Suprapubic skin (tissue), 4 donors: ENCODE measurements at places on chromosomes 2 and 18. TPM values are rescaled to one million over a fixed set of nuclear protein-coding genes. Genes with fewer than 3 reads are reported as not detected.

DNA sequence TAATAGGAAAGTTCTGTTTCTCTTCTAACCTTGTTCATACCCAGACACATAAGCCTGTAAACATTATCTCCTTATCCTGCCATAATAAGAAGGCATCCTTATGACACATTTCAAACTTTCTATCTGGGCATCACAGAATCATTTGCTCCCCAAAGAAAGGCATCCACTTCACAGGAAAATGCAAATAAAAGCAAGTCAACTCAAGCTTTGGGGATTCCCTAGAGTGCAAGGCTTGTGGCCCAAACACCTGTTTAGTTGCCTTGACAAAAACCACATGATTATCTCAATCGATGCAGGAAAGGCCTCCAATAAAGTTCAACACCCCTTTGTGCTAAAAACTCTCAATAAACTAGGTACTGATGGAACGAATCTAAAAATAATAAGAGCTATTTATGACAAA is 195.7 kb upstream of the GALNT5 start:
- DNase-seq: no peak

DNA sequence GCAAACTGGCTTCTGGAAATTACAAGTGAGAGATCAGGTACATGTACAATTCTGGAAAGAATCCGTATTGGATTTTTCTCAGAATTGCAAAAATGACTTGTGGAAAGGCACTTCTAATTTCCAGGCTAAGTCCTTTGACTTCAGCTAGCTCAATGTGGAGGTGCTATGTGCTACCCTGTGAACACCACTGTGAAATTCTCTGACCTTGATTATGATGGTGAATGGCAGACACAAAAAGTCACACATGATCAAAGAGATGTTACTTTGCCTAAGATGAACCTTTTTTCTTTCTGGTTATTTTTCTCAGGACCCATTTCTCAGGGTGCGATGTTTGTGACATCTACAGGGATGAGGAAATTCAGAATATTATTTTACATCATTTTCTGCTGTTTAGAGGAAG is 856.6 kb upstream of the VRK2 start:
- DNase-seq: no peak

- DNase-seq: no peak
Measured at GRCh38 chr2:102042196-102043081, 50.7 kb downstream of the IL1R2 start.

GRCh38 chr2:20130160-20130560 is 78.7 kb upstream of the LAPTM4A start:
- no peak for DNase-seq

DNA sequence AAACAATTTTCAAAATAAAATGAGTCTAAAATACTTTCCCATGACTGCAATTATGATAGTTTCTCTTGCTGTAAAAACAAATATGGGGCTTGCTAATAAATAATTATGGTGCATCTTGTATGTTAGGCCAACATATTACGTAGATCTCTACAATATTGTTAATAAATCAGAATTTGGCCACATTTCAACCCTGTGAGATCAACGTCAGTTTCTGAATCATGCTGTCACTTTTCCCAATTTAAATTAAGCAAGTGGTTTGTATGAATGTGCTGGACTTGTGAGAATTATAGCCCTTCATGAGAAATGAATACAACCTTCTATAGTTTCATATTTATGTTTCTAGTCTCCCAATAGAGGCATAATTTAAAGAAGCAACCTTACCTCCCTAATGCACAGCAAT is 808.9 kb downstream of the SUCLG1 start:
- no peak for DNase-seq

DNA sequence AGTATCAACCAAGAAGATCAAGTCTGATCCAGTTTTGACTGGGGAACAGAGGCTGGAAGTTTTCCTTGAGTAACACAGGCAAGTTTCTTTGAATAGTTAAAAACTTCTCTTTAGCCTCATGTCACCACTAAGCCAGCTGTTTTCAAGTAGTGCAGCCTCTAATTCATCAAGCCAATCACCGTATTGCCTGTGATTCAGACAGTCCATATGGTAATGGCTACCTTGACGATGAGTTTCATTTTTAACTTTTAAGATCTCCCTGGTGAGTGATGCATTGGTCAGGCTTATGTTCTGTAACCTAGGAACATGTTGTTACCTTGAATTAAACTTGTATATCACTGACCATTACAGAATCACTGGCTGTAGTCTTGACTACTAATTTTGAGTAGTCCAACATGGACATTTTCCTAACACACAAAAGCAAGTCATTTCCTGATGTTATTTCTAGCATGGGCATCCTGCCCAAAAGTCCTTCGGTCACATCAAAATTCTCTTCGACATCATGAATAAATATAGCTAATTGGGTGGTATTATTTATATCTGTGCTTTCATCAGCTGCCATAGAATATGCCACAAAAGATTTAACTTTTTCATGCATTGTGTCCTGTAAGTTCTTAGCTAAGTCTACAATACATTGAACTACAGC is 238.8 kb upstream of the GCFC2 start:
- no peak for DNase-seq

Gene ZNF638
- total RNA-seq: 91.6 TPM

Gene CHPF
- 57.6 TPM for total RNA-seq

- no peak for DNase-seq
Measured at GRCh38 chr2:163558251-163559021, 177.4 kb downstream of the FIGN start.

DNA sequence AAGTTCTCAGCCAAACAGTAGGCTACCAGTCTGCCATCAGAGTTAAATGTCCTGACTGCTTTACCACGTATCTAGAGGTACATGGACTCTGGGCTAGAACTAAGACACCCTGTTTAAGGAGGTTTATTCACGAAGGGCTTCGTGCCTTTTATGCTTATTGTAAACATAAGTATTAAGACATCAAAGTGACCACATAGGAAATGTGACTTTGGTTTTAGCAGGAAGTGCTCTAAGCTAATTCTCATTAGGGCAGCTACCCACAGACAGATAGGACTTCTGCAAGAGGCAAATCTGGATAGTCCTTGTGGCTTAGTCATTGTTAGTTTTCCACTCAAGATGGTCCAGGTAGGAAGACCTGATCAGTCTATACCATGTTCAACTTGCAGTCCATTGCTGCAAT is 233.3 kb upstream of the MGAT5 start:
- DNase-seq: no peak

DNA sequence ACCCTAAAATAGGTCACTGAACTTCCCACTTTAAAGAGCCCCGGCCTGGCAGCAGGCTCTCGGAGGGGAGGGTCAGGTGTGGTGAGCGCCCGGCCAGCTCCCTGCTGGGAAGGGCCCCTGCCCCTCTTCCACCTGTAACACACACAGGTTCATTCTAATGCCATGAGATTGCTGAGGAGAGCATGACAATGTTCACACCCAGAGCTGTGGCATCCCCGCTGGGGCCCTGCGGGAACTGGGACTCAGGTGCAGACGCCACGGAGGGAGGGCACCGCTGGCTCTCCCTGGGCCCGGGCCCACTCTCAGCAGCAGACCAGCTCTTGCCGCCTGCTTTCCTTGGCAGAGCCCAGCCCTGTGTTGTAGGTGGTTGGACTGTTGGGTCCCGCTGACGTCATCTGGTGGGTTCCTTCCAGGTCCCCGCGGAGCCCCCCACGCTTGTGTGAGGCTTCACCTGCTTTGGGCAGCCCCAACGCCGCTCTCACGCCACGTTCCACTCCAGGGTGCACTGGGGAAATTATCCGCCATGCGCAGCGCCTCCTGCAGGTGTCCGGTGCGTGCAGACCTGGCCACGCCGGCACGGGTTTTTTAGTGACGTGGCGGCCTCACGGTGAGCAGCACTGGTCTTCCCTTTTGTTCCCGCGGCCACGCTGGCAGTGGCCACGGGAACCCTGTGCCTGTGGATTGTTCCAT is 50.4 kb upstream of the KCNG2 start:
- no peak for DNase-seq

- DNase-seq: no peak
Measured at GRCh38 chr2:26846334-26847306, 1.3 kb upstream of the DPYSL5 start.

GRCh38 chr2:28607730-28608499 is 112.1 kb downstream of the PLB1 start:
- no peak for DNase-seq

Gene SERPINB10
- total RNA-seq: 1.9 TPM

Gene BOLL
- not detected for total RNA-seq

DNA sequence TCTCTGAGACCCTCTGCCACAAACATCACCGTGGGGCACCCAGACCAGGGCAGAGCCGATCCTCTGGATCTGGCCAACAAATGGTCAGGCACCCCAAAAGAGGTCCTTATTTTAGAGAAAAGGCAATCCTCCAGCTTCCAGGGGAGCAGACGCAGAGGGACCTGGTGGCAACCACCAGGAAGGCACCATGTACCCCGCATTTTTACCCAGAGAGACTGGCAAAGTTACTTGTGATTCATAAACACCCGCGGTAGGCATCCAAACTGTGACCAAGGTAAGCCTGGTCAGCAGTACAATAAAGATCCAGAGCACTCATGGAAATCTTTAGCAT is 10.5 kb downstream of the LIMS2 start:
- DNase-seq: no peak

Gene EVA1A
- total RNA-seq: 5.7 TPM

GRCh38 chr18:69358212-69358895 is 42.3 kb upstream of the DOK6 start:
- DNase-seq: no peak

GRCh38 chr18:9380621-9381395 is 46.2 kb downstream of the TWSG1 start:
- DNase-seq: no peak

GRCh38 chr2:147031897-147032296 is 812.9 kb upstream of the ACVR2A start:
- no peak for DNase-seq

DNA sequence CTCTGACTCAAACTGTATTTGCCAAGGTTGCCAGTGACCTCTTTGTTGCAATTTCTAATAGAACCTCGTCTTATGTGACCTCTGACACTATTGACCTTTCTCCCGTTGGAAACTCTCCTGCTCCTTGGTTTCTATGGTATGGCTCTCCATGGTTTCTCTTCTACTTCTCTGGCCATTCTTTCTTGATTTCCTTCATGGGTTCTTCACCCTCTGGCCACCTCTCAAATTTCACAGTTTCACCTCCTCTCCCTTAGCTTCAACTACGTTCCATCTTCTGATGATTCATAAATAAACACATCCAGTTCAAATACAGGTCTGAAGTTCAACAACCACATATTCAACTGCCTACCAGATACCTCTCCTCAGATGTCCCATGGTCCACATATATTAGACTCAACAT is 109.5 kb downstream of the CACNB4 start:
- DNase-seq: no peak

- DNase-seq: no peak
Measured at GRCh38 chr2:158500333-158500732, 43.6 kb downstream of the PKP4 start.

Gene LRRC30
- total RNA-seq: not detected

Gene STARD6
- not detected for total RNA-seq

GRCh38 chr2:38075507-38076151 is at the start of gene CYP1B1:
TSS of gene CYP1B1 (minus strand) at chr2:38076151. CDS start at chr2:38075388, 763 bp downstream.
- DNase-seq: peak; percentile 71

Gene SAG
- total RNA-seq: not detected

GRCh38 chr18:31105733-31106132 is 3.5 kb upstream of the DSC2 start:
- no peak for DNase-seq

- no peak for DNase-seq
Measured at GRCh38 chr2:69100220-69100723, 87.3 kb downstream of the ANTXR1 start.
